ENCODE measurements at places on chromosomes 6 and 20. TPM values are rescaled to one million over a fixed set of nuclear protein-coding genes. Genes with fewer than 3 reads are reported as not detected.

GRCh38 chr20:40431611-40432010, 257.4 kb downstream of the MAFB start:
- DNase-seq: peak; percentile 59

TSBP1 gene
- not detected for total RNA-seq

DNA sequence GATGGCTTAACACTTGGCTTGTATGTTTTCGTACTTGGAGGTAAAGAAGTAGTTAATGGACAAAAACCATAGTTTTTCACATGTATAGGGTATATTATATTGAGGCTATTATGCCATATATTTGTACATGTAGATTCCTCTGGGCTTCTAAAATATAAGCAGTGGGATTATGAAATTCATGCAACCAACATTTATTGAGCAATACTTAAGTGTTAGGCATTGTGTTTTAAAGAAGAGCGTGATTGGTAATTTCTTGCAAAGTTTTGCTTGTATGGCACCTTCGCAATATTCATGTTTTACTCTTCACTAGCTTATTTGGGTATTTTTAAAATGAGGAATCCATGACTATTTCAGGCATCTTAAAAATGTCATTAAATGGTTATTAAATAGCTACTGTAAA, 2.5 kb downstream of the TULP4 start:
- DNase-seq: no peak

DNA sequence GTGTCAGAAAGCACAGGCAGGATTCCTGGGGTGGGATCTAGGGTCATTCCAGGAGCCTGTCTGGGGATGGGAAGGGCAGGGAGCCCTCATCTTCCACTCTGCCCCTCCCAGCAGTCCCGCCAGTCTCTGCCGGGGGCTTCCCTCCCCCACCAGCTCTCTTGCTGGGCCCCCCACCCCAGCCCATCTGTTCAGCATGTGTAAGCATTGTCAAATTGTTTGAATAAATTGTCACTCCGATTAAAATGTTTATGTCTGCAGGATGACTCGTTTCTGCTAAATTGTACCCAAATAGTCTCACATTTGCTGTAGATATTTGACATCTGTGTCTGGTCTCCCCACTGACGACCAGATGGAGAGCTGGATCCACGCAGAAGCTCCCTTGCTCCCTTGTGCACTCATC, 257.6 kb downstream of the ANKRD60 start:
- no peak for DNase-seq

Measured in RPMI7951 (cell line).